ENCODE measurements at places on chromosomes 4 and X. TPM values are rescaled to one million over a fixed set of nuclear protein-coding genes. Genes with fewer than 3 reads are reported as not detected.

Gene TRIML2
- 0.14 TPM for total RNA-seq

Gene SPACA5B
- total RNA-seq = not detected

Gene PIR
- 13.7 TPM for total RNA-seq

Gene CLDN22
- not detected for total RNA-seq

Gene CDK16
- 131 TPM for total RNA-seq

Gene ITGB1BP2
- total RNA-seq = 4.2 TPM

Gene F8
- total RNA-seq = 2.4 TPM

Gene SYP
- total RNA-seq = 0.32 TPM

Gene SLC49A3
- 1.4 TPM for total RNA-seq

Gene RASSF6
- 0.05 TPM for total RNA-seq

Gene CDX4
- total RNA-seq = not detected

Gene PAGE5
- total RNA-seq = not detected

Gene UGT8
- not detected for total RNA-seq

Gene SATL1
- not detected for total RNA-seq

Gene SOX3
- total RNA-seq = not detected

Gene NXF2
- not detected for total RNA-seq

Gene HTN3
- not detected for total RNA-seq

Gene YIPF6
- total RNA-seq = 34.0 TPM

Gene TMPRSS11B
- total RNA-seq = not detected

Gene SSX3
- not detected for total RNA-seq

Gene KLHL13
- total RNA-seq = 0.46 TPM

Gene RHOXF2
- total RNA-seq = not detected

Gene ZNF732
- 0.32 TPM for total RNA-seq

Gene ZAR1
- total RNA-seq = not detected

Gene SPACA5
- total RNA-seq = not detected

Gene GALNTL6
- not detected for total RNA-seq

Gene AMBN
- total RNA-seq = not detected

Gene MAGEA4
- not detected for total RNA-seq

Gene CENPE
- 2.1 TPM for total RNA-seq

Gene NEK1
- total RNA-seq = 19.3 TPM

Gene OCIAD2
- 15.9 TPM for total RNA-seq

Gene MAGEC1
- total RNA-seq = not detected

Gene LETM1
- 68.0 TPM for total RNA-seq

Gene FAT4
- 18.5 TPM for total RNA-seq

Gene IL13RA1
- total RNA-seq = 96.5 TPM

Gene L1CAM
- total RNA-seq = 0.59 TPM

Gene GLRA2
- total RNA-seq = not detected

Gene IL1RAPL1
- total RNA-seq = 9.0 TPM

Gene POU4F2
- total RNA-seq = not detected
